ENCODE measurements at places on chromosomes 6 and 20.

DNA sequence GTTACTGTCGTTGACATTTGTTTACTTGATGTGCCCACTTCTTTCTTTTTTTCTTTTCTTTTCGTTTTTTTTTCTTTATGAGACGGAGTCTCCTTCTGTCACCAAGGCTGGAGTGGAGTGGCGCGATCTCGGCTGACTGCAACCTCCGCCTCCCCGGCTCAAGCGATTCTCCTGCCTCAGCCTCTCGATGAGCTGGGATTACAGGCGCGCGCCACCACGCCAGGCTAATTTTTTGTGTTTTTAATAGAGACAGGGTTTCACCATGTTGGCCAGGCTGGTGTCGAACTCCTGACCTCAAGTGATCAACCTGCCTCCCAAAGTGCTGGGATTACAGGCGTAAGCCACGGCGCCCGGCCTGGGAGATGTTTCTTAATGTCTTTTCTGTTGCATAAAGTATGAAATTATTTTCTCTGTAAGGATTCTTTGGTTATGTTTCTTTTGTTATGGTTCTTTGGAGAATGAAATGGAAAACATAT is 33.3 kb upstream of the PRSS16 start:
- DNase-seq: no peak

- DNase-seq: no peak
Observed at GRCh38 chr6:16756660-16757255, 4.5 kb downstream of the ATXN1 start.

DNA sequence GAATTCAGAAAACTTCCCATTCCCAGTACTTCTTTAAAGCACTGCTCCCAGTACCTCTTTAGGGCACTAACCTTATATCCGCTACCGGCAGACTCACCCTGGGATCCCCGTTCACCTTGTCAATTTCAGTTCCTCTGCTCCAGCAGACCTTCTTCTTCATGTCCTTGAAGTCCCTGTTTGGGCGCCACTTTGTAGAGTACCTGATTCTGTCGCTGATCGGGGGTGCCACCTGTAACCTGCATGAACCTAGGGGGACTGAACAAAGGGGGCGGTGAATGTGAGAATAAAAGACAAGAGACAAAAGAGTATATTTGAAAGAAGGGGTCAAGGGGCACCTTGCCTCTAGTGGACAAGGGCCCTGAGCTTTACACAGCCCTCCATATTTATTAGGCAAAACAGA is 4.9 kb upstream of the GINS1 start:
- no peak for DNase-seq

GRCh38 chr20:54212226-54212625 is 4.3 kb downstream of the PFDN4 start:
- DNase-seq: no peak

GRCh38 chr6:29792123-29793035 is 35.2 kb upstream of the HLA-G start:
- peak; percentile 67 for DNase-seq

DNA sequence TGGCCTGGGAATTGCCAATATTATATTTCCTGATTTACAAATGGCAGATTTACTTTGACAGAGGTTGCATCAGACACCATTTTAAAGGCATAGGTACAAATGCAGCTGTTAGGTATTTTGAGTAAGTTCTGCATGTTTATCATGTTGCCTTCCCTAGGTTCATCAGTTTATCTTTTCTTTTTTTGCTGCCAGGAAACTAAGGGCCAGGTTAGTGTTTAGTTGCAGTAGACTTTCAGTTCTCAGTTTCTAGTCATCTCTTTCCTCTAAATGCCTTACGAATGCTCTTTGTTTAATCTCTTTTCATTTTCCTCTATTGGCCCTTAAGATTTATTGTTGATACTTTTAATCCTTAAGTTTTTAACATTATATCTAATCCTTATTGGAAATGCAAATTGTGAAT is 129.9 kb downstream of the SMAP1 start:
- DNase-seq: no peak

DNA sequence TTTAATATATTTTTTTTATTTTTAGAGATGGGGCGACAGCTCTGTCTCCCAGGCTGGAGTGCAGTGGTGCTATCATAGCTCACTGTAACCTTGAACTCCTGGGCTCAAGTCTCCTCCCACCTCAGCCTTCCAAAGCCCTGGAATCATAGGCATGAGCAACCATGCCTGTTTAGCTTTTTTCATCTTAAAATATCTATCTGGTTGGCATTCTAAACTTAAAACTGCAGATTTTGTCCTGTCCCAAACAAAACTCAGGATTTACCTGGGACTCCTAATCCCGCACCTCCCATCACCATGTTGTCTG is 124.7 kb downstream of the SULF2 start:
- DNase-seq: no peak
